Amygdala (tissue), 56 donors: ENCODE measurements at places on chromosomes 13 and 19.

GRCh38 chr13:24199016-24199415 is 38.5 kb downstream of the SPATA13 start:
- DNase-seq, result no peak

- no peak for DNase-seq
Observed at GRCh38 chr13:43573802-43574514, 212.8 kb downstream of the ENOX1 start.

DNA sequence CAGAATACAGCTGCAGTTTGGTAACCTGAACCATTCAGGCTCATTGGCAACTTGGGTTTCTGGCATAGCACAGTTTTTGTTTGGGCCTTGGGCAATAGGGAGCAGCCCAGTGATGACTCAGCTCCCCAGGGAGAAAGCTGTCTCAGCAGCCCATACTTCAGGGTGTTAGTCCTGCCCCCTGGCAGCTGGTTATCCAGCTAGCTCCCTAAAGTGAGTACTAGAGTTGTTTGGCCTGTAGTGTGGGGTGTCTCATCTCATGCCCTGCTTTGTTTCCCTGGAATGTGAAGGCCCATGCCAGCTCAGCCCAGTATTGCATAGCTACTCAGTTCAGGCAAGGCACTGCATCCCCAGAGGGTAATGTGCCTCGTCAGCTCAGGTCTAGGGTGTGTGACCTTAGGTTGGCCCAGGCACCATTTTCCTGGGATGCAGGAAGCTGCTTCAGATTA is 18.2 kb upstream of the ZNF543 start:
- no peak for DNase-seq

- no peak for DNase-seq
Observed at GRCh38 chr13:42398533-42398932, 126.6 kb downstream of the AKAP11 start.

DNA sequence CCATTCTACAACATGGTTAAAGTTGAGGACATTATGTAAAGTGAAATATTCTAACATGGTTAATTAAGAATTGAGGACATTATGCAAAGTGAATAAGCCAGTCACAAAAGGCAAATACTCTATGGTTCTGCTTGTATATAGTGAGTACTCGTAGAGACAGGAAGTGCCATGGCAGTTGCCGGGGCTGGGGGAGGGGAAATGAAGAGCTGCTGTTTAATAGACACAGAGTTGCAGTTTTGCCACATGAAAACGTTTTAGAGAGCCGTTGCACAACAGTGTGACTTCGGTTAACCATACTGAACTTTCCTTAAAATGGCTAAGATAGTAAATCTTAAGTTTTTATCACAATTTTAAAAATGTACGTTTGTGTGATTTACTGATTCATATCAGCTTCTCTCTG is 176.9 kb downstream of the SHISA2 start:
- DNase-seq, result no peak

DNA sequence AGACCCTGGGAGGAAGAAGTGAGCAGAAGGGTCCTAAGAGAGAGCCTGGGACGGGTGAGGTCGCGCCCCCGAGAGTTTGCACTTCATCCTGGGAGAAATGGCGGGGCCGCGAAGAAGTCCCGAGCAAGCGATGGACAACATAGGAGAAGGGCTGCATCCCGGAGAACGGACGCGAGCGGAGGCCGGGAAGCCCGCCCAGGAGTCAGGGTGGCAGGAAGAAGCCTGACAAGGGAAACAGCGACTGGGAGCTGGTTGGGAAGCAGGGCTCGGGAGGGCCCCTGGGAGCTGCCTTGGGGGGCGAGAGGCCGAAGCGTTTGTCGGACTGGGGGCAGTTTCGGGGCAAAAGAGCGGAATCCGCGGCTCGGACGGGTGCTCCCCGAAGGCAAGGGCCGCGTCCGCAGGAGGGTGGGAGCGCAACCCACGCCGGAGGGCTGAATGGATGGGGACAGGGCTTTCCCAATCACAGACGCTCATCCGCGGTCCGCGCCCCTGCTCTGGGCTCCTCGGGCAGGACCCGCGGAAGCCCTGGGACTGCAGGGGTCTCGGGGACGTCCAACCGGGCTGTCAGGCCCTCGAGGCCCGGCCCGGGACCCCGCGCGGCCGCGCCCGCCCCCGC is 469 bp downstream of the ABHD17A start:
- DNase-seq, result no peak

DNA sequence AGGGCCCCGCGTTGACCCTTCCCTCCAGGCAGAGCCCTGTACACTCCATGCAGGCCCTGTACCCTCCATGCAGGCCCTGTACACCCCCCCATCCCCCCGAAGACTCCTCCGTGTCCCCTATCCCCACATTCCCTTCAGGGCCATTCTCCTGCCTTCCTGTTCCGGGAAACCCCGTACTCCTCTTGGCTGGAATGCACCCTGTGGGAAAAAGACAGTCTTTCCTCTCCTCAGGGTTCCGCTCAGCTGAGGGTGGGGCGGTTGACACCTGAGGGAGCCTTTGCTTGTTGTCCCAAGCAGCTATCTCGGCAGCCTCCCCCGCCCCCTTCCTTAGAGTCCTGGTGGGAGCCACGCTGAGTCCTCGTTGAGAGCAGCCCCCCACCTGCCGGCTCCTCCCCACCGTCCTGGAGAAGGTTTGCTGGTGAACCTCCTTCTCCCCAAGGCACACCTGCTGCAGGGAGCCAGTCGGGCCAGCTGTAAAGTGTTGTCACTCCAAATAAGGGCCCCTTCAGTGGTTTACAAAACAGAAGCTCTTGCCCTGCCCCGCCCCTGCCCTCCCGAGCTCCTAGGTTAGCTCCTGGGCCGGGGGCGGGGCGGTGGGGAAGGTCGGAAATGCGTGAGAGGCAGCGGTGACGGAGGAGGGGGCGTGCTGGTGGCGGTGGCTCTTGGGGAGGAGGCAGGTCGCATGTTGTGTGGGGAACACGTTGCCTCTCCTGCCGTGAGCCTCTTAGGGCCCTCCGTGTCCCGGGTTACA is 1.5 kb downstream of the GNA11 start:
- no peak for DNase-seq

DNA sequence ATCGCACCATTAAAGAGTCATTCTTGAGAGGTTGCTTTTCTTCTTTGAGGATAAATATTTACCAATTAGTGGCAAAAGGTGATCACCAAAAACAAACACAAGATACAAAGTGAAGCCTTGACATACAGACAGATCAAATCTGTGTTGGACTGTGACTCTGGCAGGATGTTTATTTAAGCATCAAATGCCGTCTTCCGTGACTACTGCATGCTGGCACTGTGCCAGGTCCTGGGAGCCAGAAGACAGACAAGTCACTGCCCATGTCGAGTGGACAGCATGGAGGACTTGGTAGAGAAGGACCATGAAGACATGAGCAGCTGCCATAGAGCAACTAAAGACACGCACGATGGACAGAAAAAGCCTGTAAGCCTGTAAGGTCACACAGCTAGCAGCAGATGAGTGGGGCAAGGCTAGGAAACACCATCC is 92.8 kb upstream of the FARP1 start:
- no peak for DNase-seq

DNA sequence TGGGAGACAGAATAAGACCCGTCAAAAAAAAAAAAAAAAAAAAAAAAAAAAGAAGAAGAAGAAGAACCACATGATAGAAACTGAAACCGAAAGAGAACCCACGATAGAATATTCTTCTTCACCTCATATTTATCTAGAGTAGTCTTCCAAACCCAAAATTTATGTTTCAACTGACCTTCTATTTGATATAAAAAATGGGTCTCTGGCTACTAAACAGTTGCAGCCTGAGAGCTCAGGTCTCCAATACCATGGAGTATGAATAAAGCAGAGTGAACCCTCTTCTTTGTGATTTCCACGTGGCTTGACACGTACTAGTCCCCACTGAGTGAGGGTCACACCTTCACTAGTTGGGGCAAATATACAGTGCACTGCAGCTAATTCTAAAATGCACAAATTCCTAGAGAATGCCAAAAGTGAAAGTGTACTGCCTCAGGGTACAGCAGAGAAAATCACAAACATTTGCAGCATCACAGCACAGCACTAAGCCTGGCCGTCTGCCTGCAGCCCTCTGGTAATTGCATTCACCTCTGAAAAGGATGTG is 30.8 kb upstream of the RFC3 start:
- DNase-seq, result no peak

- no peak for DNase-seq
Observed at GRCh38 chr13:93670866-93671265, 444.3 kb downstream of the GPC6 start.

- no peak for DNase-seq
Observed at GRCh38 chr13:70964124-70964523, 855.9 kb upstream of the KLHL1 start.

GRCh38 chr19:5607318-5608275 is 15.0 kb downstream of the SAFB2 start:
- DNase-seq, result no peak

DNA sequence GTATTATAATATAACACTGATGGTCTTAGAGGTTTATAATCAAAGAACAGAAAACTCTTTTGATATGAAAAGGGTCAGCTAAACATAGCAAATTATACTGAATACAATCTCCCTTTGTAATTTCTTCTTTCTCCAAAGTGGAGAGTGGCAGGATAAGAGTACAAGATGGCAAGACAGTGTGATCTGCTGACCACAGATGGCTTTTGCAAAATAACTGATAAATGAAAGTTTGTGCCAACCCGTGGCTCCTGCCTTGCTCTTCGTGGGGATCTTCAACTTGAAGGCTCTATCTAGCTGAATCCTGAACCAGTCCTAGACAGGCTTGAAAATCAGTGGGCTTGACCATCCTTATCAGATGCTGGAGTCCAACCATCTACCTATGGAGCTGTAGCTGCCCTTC is 185.7 kb downstream of the VWA8 start:
- no peak for DNase-seq

GRCh38 chr13:87837946-87838345 is 166.8 kb downstream of the SLITRK5 start:
- no peak for DNase-seq

DNA sequence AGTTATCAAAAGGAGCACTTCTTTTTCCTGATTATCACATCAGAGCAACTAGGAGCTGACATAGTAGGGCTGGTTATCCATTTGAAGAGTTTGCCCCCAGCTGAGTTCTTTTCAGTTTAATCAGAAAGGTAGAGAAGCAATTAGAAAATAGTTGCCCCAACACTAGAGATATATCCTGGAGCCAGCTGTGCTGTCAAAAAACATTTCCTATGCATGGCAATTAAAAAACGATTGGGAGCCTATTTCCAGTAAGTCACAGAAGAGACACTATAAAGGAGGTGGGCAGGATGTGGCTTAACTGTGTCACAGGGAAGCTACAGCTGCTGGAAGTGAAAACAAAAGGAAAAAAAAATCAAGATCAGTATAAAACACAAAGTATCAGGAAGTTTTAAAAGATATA is 155.7 kb upstream of the SLITRK1 start:
- no peak for DNase-seq

GRCh38 chr13:91381371-91381770 is 17.1 kb upstream of the GPC5 start:
- DNase-seq, result no peak

GRCh38 chr13:51101636-51102235 is 9.3 kb downstream of the C13orf42 start:
- no peak for DNase-seq

- DNase-seq, result peak; percentile 80
Observed at GRCh38 chr13:80132741-80133601, 208.0 kb downstream of the SPRY2 start.

GRCh38 chr13:43433691-43434141 is 353.1 kb downstream of the ENOX1 start:
- DNase-seq, result no peak

DNA sequence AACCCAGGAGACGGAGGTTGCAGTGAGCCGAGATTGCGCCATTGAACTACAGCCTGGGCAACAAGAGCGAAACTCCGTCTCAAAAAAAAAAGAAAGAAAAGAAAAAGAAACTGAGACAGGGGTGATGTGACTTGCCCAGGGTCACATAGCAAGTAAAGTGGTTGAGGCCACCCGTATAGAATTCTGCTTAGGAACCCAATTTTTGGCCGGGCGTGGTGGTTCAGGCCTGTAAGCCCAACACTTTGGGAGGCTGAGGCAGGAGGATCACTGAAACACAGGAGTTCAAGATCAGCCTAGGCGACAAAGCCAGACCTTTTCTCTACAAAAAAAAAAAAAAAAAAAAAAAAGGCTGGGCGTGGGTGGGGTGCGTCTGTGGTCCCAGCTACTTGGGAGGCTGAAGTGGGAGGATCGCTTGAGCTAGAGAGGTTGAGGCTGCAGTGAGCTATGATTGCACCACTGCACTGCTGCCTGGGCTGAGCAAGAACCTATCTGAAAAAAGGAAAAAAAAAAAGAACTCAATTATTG is 1.3 kb downstream of the SNRPA start:
- no peak for DNase-seq

DNA sequence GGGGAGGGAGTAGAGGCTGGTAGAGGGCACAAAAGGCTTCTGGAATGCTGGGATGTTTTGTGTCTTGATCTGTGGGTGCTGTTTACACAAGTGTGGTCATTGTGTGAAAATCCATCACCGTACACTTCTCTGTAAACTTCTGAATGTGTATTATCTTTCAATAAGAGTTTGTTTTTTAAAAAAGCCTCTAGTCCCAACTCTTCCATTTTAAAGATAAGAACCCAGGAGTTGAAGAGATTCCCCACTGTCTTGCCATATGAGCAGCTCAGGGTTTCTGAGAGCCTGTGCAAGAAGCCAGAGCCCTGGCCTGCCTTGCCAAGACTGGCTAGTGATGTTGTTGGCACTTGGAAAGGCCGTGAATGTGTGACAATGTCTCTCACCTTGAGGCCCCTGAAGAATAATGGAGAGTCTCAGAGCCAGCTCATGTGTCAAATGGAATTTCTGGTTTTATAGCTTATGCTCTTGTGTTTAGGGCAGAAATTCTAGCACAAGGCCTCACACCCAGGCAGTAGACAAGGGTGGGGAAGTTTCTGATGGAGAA is 57.5 kb upstream of the NPAS1 start:
- DNase-seq, result no peak

- DNase-seq, result no peak
Observed at GRCh38 chr13:105616333-105617075, 919.0 kb downstream of the EFNB2 start.

DNA sequence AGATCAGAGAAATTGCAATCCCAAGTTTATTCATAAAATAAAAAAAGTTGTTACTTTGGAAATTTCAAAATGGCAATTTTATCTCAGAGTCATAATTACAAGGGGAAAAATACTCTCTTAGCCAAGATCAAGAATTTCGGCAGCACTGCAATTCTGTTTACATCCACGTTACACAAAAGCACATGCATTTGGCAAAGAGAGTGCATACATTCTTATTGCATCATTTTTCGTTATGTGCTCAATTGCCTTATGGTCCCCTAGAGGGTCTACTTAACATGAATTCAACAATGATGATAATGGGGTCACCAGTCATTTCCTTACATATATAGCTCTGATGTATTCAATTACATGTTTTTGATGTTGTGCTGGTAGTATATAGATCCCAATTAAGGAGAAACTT is 498.0 kb downstream of the DIAPH3 start:
- DNase-seq, result no peak

GRCh38 chr13:81676008-81676407 is 1335.1 kb upstream of the SPRY2 start:
- DNase-seq, result no peak

- DNase-seq, result no peak
Observed at GRCh38 chr19:19470579-19470978, 44.8 kb downstream of the TSSK6 start.

- no peak for DNase-seq
Observed at GRCh38 chr13:110685305-110686020, 20.5 kb downstream of the CARS2 start.

- no peak for DNase-seq
Observed at GRCh38 chr13:105848494-105848893, 687.0 kb downstream of the EFNB2 start.

- no peak for DNase-seq
Observed at GRCh38 chr13:26882731-26883130, 122.1 kb upstream of the GPR12 start.

GRCh38 chr13:98917116-98917515 is 60.7 kb downstream of the DOCK9 start:
- no peak for DNase-seq

- DNase-seq, result no peak
Observed at GRCh38 chr13:111561091-111561781, 240.8 kb downstream of the TEX29 start.
